ENCODE measurements at places on chromosomes 4 and X.

DNA sequence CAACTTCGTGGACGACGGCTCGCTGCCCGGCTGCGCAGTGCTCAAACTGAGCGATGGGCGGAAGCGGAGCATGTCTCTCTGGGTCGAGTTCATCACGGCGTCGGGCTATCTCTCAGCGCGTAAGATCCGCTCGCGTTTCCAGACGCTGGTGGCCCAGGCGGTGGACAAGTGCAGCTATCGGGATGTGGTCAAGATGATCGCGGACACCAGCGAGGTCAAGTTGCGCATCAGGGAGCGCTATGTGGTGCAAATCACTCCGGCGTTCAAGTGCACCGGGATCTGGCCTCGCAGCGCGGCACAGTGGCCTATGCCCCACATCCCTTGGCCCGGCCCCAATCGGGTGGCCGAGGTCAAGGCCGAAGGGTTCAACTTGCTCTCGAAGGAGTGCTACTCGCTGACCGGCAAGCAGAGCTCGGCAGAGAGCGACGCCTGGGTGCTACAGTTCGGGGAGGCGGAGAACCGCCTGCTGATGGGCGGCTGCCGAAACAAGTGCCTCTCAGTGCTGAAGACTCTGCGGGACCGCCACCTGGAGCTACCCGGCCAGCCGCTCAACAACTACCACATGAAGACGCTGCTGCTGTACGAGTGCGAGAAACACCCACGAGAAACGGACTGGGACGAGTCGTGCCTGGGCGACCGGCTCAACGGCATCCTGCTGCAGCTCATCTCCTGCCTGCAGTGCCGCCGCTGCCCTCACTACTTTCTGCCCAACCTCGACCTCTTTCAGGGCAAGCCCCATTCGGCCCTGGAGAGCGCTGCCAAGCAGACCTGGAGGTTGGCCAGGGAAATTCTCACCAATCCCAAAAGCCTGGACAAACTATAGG is 1.5 kb downstream of the MAB21L2 start:
- DNase-seq = peak; percentile 13

GRCh38 chr4:11105715-11106114 is 323.0 kb downstream of the HS3ST1 start:
- DNase-seq = no peak

GRCh38 chr4:54274795-54275665 is 45.9 kb downstream of the PDGFRA start:
- no peak for DNase-seq

GRCh38 chr4:85024671-85025070 is 58.2 kb upstream of the WDFY3 start:
- no peak for DNase-seq

DNA sequence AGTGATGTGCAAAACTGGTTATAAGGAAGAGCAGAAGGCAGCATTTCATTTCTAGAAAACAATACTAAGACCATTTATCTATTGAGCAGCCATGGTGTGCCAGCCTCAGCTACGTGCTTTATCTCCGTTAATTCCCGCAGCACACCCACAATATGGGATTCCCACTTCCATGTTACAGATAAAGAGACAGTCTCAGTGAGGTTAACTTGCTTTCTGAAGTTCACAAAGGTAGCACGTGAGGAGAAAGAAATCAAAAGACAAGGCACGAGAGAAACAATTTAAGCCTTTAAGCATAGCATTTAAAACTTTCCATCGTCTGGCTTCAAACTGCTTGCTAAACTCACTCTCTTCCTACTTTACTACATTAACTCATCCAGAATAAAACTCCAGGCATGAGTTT is 8.0 kb upstream of the RPL34 start:
- no peak for DNase-seq

DNA sequence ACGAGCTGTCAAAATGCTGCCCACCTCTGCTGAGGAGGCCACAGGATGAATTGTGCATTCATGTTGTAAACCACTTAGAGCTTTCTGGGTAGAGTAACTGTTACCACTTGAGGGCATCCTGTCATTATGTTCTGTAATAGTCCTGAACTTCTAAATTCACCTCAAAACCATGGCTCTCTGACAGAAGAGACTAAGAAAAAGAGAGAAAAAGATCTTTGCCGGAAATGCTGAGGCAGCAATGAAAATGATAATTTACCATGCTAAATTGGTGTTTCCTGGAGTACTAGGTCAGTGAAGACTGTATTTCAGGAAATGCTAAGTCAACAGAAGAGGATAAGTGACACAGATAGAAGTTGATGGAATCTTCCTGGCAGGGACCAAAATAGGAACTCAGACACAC is 942.3 kb upstream of the SLIT2 start:
- DNase-seq = no peak

GRCh38 chr4:67886281-67886680 is 2.5 kb upstream of the TMPRSS11D start:
- no peak for DNase-seq

- DNase-seq = no peak
Measured at GRCh38 chr4:2313366-2313765, 51.5 kb upstream of the MXD4 start.

GRCh38 chr4:3683744-3684421 is 82.3 kb upstream of the ADRA2C start:
- peak; percentile 8 for DNase-seq

DNA sequence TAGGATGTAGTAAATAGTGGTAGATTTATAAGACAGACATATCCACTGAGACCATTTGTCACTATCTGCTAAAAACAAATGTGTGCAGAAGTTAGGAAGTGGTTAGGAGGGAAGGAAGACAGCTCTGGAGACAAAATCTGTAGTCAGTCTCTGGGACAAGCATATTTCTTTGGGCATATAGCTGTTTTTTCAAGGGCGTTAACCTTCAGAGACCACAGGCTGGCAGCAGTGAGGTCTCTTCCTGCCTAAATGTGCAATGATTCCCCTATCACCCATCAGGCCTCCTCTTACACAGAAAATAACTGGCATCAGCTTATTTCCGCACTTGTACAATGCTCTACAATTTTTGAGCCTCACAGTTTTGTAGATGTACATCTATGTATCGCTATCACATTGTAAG is 6.5 kb downstream of the TMEM150C start:
- no peak for DNase-seq

- DNase-seq = no peak
Measured at GRCh38 chr4:23911675-23912455, 22.0 kb upstream of the PPARGC1A start.

DNA sequence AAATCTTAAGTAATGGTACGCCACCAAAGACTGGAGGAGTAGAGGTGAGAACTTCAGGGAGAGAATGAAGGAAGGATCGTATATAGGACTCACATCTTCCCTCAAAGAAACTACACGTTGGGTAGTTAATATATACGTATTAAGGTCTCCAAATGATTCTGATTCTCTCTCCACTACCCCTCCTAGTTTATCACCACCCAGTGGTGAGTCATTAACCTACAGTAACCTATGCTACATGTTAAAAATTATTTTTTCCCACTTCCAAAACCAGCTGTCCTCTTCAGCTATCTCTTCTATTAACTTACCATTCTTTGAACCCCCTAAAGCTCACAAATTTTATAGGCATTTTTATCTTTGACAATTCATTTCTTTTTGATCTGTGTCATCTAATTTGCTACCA is 69.7 kb downstream of the RPS6KA6 start:
- no peak for DNase-seq

GRCh38 chrX:3679669-3680068 is 33.8 kb downstream of the PRKX start:
- DNase-seq = no peak

GRCh38 chr4:186248643-186249042 is 17.3 kb upstream of the F11 start:
- no peak for DNase-seq

GRCh38 chrX:66039944-66040343 is at the start of gene VSIG4:
TSS of gene VSIG4 (minus strand) at chrX:66040080. CDS start at chrX:66039998, 82 bp downstream.
- DNase-seq = no peak

DNA sequence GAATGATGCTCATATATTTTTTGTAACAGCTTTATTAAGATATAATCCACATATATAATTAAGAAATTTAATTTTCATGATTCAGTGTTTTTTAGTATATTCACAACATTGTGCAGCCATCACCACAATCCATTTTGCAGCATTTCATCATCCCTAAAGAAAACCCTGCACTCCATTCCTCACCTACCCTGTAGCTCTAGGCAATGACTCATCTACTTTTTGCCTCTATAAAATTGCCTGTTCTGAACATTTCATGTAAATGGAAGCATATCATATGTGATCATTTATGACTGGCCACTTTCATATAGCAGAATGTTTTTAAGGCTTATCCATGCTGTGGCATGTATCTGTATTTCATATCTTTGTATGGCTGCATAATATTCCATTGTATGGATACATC is 339.9 kb downstream of the MAPK10 start:
- DNase-seq = no peak

DNA sequence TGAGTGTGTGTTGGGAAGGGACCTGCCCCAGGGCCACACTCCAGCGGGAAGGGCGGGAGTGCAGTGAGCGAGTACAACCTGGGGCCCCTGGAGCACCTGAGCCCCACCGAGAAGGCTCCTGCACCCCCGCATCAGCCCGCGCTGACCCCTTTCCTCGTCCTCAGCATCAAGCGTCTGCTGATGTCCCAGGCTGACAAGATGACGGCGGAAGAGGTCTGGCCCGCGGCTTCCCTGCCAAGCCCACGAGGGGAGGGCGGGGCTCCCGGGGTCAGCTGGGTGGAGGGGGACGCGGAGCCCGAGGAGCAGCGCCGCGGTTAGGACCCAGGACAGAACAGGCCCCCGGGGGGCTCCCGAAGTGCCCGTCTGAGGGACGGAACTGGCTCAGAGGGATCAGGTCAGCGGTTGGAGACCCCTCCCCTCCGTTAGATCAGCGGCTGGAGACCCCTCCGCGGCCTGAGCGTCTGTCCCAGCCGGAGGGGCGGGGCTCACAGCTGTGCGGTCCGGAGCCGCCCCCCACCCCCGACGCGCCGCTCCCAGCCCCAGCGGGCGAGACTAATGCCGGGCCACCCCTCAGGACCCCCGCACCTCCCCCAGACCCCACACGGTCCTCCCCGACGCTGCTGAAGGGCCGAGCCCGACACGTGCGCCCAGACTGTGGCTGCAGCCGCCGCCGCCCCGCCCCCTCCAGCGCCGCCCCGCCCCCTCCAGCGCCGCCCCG is 6.7 kb downstream of the MYL5 start:
- DNase-seq = peak; percentile 76

DNA sequence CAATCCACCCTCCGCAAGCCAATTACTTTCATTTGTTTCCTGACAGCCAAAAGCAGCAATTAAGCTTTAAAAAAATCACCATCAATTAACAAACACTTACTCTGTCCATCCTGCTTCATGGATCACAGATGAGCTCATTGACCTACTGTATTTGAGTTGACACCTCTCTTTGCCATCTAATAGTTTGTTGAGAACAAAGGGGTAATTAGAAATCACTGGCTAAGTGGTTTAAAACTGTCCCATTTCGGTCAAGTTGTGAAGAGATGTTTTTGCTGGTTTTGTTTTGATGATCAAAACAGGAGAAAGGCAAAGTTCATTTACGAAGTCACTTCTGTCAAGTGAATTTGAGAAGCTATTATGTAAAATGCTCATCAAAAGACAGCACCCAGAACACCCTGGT is 10.4 kb downstream of the SH3KBP1 start:
- no peak for DNase-seq

- DNase-seq = no peak
Measured at GRCh38 chrX:120755066-120755846, 120.4 kb downstream of the CT47B1 start.

GRCh38 chr4:141275834-141276233 is 55.1 kb downstream of the ZNF330 start:
- DNase-seq = no peak

GRCh38 chrX:19760841-19761512 is 126.4 kb downstream of the SH3KBP1 start:
- no peak for DNase-seq

DNA sequence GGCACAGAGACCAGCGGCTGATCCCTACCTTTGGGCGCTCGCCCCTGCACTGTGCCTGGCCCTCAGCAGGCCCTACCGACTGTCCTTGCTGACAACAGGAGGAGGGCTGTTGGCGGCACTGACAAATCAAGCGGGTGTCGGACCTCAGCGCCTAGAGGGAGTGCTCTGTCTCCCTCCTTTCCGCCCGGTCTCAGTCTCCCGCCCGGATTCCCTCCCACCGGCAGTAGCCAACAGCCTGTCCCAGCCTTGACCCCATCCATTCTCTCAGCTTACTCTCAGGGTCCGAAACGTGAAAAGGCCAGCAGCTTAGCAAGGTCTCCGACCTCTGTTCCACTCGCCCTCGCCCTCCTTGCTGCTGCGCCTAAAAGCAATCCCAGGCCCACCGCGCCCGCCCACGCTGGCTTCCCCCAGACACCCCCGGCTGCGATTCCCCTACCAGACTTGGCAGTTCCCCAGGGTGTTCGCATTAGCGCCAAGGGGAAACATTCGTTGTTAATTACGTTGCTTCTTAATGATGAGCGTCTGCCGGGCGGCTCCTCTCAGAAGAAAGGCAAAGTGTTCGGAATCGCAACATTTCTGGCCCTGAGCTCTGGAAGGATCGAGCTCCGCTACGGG is 96.2 kb downstream of the SOWAHB start:
- DNase-seq = no peak

DNA sequence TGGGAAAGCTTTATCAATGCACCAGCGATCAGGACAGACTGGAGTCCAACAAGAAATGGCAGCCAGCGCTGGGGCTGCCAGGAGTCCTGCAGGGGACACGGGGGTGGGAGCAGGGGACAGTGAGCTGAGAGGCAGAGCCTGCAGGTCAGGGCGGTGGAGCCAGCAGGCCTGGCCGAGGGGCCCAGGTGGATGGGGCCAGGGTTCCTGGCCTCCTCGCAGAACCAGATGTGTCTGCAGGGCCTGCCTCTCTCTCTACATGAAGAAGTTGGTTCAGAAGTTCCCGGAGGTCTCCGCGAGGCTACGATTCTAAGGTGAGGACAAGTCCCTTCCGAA is 63.6 kb downstream of the CPZ start:
- DNase-seq = no peak

DNA sequence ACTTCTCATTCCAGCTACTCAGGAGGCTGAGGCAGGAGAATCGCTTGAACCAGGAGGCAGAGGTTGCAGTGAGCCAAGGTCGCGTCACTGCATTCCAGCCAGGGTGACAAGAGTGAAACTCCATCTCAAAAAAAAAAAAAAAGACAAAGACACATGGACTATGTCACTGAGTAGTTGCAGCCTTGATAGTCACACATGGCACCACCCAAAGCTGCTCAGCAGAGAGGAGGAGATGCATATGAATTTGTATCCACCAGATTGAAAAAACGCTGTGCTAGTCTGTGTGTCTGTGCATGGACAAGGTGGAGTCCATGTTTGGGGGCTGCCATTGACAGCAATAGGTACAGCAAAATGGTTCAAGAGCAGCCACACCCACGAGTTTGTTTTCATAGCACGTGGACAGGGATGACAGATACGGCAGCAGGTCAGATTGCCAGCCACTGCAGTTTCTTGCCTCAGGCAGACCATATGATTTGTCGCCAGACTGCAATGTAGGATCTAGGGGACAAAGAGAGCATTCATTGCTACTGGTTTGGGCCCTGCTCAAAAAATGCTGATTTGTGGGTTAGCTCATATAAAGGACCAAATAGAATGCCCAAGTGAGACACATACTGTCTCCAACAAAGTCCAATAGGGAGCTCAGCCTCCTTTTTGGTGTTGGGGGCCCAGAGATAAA is 89.9 kb downstream of the CEP135 start:
- DNase-seq = no peak

All from psoas muscle (tissue), 8 donors.